ENCODE measurements at places on chromosomes 5 and 9.

DNA sequence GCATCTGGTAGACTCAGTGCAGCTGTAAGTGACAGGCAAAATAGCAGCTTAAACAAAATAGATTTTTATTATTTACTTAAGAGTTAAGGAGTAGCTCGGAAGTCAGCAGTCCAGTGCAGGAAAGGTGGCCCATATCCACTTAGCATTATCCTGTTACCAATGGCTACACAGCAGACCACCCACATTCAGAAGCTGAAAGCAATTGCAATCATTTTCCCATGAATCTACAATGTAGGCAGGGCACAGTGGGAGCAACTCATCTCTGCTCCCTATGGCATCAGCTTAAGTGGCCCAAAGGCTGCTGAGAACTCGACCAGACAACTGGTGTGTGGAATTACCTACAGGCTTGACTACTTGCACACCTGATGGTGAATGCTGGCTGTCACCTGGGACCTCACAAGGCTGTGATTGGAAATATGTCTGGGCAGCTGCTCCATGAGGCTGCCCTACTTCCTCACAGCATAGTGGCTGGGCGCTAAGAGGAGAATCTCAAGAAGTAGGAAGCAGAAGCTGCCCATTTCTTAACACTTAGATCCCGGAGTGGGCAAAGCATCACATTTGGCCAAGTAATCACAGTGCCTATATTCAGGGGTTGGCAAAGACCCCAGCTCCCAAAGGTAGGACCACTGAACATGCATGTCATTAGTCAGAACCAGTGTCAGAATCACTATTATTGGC, 56.4 kb downstream of the SNX18 start:
- DNase-seq: no peak

GRCh38 chr9:91879231-91879630, 70.8 kb downstream of the ROR2 start:
- DNase-seq: no peak

GRCh38 chr9:78351816-78352215, 54.9 kb downstream of the PSAT1 start:
- no peak for DNase-seq

GRCh38 chr9:37371565-37372464, 50.7 kb upstream of the GRHPR start:
- no peak for DNase-seq

Data from naive thymus-derived CD8-positive, alpha-beta T cell (primary cell).